ENCODE measurements at places on chromosomes 2 and 18.
A peak's percentile ranks its signal among the peaks of the same experiment; 100 is the strongest.

DNA sequence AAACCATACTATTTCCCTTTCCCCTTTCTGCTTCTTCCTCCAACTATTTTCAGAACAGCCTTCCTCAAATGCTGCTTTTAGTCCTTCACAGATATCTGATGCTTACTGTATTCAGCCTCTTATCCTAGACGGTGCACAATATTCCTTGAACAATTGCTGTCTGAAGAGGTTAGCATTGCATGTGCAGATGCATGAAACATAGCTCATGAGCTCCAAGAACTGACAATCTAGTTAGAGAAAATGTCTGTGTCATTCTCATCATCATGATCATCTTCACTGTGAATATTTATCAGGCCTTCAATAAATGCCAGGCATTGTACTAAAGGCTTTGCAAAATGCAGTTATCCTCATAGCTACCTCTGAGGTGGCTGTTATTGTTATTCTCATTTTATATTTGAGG is 190.7 kb downstream of the DNER start:
- DNase-seq = no peak

DNA sequence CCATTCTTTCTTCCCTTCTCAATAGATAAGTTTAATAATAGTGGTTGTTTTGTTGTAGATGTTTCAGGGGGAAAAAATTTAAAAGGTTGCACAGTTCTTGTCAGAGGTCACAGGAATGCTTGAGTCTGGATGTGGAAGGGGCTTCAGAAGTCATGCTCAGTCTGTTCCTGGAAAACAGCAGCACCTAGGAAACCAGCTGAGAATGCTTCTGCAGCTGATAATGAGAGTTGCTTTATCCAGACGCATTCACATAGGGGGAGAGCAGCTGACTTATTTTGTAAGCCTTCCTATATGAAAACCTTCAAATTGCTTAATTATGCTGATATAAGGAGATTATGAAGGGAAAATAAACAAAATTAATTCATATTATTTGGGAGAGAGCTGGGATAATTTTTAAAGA is 235.5 kb downstream of the GULP1 start:
- no peak for DNase-seq

GRCh38 chr18:33611525-33612135 is 33.6 kb downstream of the ASXL3 start:
- DNase-seq = no peak

DNA sequence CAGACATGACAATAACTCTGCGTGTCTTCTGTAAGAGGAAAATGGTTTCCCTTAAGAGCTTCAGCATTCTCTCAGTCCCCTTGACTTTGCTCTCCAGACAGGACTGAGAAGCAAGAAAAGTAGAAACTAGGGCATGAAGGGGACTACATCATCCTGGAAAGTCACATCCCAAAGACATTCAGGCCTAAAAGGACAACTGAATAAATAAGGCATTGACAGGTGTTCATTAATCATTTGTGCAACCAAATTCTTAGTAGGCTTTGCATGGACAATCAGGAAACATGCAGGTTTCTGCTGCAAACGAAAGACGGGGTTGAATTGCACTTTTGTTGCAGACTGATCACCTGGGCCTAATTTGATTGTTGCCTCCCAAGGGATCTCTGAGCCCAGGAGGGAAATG is 1.2 kb upstream of the SGPP2 start:
- DNase-seq = no peak

DNA sequence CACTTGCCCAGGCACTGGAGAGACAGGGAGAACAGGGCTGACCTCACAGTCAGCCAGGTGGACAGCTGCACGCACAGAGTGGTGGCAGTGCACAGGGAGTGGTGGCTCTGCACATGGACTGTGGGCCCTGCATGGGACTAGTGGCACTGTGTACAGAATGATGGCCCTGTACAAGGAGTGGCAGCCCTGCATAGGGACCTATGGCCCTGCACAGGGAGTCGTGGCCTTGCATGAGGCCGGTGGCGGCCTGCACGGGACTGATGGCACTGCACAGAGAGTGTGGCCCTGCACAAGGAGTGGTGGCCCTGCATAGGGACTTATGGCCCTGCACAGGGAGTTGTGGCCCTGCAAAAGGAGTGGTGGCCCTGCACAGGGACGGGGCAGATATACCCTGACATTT is 19.1 kb upstream of the STEAP3 start:
- DNase-seq = no peak

DNA sequence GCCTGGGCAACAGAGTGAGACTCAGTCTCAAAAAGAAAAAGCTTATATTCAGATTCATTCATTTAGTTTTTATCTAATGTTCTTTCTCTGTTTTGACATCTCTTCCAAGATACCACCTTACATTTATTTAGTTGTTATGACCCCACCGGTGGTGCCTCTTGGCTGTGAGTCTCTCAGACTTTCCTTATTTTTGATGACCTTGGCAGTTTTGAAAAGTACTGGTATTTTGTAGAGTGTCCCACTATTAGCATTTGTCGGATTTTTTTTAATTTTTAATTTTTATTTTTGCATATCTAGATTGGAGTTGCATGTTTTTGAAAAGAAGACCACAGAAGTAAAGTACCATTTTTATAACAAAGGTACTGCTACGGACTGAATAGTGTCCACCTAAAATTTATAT is 351.7 kb upstream of the KYNU start:
- no peak for DNase-seq

- peak; percentile 12 for DNase-seq
Measured at GRCh38 chr18:961644-962355, 57.1 kb downstream of the ADCYAP1 start.

DNA sequence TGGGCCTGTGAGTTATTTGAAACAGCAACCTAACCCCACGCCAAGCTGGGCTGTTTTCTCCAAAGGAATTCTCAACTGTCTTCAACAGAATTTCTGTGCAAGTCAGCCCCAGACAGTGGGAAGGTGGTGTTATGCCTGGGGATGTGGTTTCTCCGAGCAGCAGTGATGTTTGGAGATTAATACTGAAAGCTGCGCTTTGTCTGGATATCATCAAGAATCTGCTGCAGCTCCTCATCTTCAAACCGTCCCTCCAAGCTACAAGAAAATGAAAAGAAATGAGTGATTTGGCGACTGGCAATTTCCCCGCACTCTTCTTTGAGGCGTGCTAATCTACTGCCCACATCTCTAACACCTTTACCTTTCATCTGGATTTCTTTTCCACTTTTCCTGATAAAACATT is 10.0 kb downstream of the POLR2D start:
- DNase-seq = no peak

GRCh38 chr2:227808936-227809335 is 4.7 kb upstream of the CCL20 start:
- no peak for DNase-seq

DNA sequence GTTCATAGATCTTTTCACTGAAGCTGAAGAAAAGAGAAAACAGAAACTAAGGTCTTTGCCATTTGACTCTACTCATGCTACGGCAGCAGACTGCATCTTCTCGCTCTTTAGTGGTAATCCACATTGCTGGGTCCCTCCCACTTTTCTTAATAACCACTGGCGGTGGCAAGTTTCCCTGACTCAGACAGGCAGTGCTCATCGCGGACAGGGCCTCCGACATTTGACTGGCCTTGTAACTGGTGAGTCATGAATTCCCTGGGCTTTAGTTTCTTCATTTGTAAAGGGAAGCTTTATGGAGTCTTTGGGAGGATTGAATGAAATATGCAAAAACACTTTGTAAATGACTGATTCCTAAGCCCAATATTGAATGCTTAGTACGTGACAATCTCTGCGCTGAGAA is 238.2 kb upstream of the RBBP8 start:
- peak; percentile 92 for DNase-seq

- no peak for DNase-seq
Measured at GRCh38 chr2:8219631-8220355, 462.1 kb upstream of the ID2 start.

DNA sequence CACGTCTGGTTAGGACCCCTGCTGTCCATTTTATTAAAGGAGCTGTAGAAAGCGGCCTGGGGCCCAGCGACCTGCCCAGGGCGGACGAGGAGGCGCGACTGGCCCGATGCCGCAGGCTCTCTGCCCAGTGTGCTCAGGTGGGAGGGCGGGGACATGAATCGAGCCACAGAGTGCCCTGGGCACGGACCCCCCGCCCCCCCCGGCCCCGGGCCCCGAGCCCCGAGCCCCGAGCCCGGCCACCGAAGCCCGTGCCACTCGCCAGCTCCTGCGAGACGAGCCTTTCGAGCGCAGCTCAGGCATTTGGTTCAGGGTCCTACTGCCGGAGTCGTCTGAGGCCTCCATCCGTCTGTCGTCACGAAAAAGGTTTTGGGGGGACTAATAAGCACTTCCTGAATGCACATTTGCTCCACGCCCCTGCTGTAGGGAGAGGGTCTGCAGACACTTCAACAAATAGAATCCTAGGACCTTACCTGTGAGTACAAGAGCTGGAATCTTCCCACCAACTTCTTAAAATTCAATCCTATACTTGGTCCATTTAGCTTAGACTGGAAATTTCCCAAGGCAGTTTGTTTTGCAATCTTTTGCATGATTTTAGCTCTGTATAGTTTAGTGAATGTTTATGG is 602 bp upstream of the ADAM17 start:
- DNase-seq = no peak

DNA sequence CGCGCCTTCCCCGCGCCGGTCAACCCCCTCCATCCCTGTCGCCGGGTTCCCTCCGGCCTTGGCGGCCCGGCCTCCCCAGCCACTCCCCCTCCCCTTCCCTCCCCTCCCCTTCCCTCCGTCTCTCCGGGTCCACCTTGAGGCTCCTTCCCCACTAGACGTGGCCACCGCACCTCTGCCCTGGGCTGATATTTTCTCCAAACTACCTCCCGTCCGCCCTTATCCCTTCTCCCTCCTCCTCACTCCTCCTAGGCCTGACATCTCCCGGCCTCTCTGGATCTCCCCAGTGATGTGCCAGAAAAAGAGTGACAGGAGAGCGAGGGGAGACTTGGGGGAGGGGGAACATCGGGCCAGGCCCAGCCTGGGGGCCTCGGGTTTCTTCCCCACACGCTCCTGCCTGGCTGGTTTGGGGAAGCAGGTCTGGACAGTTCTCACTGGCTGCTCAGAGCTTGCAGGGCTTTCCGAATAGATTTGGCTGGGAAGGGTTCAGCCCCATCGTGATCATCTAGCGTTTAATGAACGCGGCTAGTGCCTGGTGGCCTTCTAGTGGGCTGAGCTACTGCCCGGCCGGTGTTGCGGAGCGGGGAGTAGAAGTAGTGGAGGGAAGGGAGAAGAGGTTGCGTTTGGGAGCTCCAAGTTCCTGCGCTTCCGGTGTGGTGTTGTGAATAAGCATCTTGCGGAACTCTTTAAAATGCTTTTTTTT is 641 bp downstream of the MAPRE3 start:
- no peak for DNase-seq

- DNase-seq = no peak
Measured at GRCh38 chr2:28054916-28055315, 164.4 kb downstream of the BABAM2 start.

- DNase-seq = no peak
Measured at GRCh38 chr2:25161055-25161781, 7.2 kb downstream of the POMC start.

DNA sequence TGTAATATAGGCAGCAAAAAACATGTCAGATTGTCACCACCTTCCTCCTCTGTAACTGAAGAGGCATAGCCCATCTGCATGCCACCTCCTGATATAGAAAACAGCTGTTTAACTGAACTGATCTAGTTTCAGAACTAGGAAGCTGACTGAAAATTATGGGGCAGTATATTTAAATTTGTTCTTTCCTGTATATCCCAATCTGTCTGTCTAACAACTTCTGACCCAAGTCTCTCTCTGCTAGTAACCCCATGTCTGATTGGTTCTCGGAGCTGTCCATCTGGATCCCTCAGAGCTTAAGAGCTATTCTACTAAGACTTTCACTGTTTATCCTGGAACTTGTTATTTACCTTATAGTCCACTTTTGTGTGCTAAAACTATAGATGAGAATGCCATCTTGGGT is 68.2 kb upstream of the SLC35G4 start:
- DNase-seq = no peak

DNA sequence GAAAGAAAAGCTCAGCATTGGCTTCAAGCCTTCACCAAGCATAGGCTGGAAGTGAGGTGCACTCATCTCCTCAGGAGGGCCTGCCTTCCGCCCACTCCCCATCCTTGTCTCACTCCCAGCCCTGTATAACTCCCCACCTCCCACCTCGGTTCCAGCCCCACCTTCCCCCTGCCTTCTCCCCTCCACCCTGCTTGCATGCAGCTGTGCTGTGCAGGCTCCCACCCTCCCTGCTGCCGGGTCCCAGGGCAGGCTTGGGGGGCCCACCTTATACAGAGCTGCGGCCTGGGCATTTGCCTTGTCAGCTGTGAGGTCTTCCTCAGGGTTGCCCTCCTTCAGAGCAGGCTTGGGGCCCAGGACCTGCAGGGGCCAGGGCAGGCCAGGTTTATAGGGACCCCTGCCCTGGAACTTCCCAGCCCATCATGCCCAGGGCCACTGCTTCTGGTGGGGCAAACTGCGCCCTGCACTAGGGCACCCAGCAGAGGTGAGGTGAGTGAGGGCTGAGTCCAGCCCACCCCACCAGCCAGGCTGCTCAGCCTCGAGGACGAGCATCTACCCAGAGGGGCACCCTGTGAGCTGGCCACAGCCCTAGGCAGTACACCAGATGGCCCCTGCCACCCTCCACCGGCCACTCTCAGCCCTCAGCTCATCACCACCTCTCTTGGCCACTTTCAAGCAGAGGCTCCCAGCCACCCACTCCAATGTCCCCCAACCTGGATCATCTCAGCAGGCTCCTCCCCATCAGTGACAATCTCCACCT is 11.6 kb downstream of the CAPG start:
- DNase-seq = no peak

- no peak for DNase-seq
Measured at GRCh38 chr2:103132536-103133217, 370.8 kb downstream of the TMEM182 start.

DNA sequence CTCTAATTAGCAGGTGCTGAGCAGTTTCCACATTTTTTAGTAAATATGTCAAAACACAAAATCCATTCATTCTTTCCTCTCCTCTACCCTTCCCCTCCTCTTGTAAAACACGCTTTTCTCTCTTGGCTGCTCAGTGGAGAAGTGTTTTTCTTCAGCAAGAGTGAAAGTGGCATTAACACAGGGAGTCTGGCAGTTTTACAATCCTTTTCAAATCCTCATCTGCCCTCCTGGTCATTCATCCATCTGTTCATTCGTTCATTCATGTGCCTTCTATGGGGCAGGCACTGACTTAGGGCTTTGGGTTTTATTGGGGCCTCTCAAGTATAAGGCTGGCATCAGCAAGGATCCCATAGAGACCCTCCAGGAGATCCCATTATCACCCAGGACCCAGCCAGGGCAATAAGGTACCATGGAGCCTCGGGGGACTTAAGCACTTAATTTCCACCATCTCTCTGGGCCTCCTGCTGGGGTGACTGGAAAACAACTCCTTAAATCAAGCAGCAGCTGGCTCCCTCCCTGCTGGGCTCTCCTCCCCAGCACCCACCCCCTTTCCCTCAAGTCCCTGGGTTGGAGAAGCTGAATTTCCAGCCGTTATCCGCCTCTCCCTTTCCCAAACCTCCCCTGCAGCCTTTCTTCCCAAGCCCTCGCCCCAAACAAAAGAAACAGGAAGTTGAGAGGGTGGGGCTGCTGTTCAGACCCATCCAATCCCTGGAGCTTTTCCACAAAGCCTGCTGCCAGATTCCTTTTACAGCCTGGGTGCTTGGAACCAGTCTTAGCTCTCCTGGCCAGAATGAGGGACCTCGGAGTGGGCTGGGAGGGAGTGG is 32.6 kb downstream of the MARCHF4 start:
- DNase-seq = peak; percentile 60

- no peak for DNase-seq
Measured at GRCh38 chr2:240500561-240501423, 57.0 kb downstream of the ANKMY1 start.
